ENCODE measurements at places on chromosomes 2 and 18.

DNA sequence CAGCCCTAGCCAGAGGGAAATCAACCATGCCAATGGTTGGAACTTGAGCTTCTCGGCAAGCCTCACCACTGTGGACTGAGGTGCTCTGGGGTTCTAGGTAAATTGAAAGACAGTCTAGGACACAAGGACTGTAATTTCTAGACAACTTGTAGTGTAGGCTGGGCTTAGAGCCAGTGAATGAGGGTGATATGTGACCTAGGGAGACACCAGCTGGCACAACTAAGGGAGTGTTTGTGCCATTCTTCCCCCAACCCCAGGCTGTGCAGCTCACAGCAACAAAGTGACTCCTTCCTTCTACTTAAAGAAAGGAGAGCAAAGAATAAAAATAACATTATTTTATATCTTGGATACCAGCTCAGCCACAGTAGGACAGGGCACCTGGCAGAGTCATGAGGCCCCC is 1690.7 kb upstream of the TMEFF2 start:
- no peak for DNase-seq

DNA sequence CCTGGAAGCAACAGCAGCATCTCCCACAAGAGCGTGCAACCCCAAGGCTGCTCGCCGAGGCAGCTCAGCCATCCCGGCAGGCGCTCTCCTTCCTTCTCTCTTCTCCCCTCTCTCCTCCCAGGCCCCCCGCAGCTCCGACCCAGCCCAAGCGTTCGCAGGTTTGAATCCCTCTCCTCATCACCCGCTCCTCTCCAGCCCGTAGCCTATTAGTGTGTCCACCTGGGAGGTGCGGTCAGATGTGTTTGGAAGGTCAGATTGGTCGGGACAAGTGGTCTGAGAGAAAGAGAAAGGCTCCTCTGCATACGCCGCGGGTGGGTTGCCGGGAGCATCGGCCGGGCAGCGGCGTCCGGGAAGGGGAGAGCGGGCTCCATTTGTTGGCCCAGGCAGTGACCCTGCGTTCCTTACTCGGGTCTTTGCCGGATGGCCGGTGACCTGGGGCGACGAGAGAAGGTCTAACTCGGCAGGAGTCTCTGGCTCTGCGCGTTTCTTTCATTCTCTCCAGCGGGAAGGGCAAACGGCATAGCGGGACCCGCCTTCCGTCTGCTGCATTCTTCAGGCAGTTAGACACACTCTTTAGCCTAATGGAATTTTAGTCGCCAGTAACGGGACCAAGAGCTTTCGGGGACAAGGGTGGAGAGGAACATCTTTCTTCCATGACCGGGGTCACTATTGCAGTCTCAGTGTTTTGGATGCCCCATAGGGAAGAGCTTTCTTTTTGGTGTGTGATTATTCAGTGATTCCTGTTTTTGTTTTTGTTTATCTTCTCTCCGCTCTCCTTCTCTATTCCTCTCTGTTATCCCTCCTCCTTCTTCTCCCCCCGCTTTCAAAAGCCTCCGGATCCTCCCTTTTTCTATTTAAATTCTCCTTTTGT is 1.1 kb upstream of the TMEFF2 start:
- DNase-seq, result peak; percentile 65

GRCh38 chr2:9593925-9594324 is 36.9 kb downstream of the YWHAQ start:
- DNase-seq, result no peak

DNA sequence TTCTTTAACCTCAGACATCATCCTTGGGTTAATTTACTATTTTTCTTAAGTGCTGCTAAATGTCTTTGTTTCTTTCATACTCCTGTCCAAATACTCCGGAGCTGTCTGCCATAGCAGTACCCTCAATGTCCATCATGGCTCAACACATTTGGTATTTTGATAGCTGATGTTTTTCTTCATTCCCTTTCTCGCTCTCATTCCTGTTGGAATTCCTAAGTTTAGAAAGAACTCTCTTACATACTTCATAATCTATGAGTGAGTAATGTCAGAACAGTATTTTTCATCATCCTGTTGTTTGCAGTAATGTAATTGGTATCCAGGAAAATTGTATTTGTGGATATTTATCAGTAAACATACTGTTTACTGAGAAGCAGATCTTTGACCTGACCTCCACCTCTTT is 282.9 kb downstream of the PTGR3 start:
- no peak for DNase-seq

GRCh38 chr2:159612255-159612901 is 4.0 kb downstream of the BAZ2B start:
- DNase-seq, result peak; percentile 84

DNA sequence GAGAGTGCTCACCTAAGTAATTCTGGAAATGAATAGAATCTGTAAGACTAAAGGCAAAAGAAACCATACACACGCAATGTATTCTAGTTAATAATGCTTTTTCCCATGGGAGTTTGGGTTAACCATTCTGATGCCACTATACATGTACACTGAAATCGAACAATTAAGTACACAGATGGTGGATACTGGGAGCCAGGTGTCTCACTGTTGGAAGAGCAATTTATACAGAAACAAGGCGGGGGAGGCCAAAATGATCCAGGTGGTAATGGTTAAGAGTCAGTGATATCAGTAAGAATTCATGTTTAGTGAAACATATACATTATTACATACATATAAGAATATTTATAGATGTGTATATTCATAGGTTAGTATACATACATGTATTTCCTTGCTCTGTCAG is 67.2 kb downstream of the TMEM131 start:
- no peak for DNase-seq

GRCh38 chr2:167595839-167596471 is 651.4 kb downstream of the STK39 start:
- DNase-seq, result no peak

- no peak for DNase-seq
Observed at GRCh38 chr2:134256956-134257355, 3.1 kb downstream of the MGAT5 start.

GRCh38 chr18:22172120-22172582 is 2.8 kb downstream of the GATA6 start:
- no peak for DNase-seq

- DNase-seq, result no peak
Observed at GRCh38 chr2:119049968-119050704, 108.1 kb downstream of the MARCO start.

- DNase-seq, result no peak
Observed at GRCh38 chr2:69149631-69150215, 136.7 kb downstream of the ANTXR1 start.

- DNase-seq, result no peak
Observed at GRCh38 chr18:48662011-48662661, 123.3 kb downstream of the CTIF start.

- no peak for DNase-seq
Observed at GRCh38 chr2:201136889-201137321, 20.9 kb downstream of the CFLAR start.

- DNase-seq, result no peak
Observed at GRCh38 chr2:27891673-27892105, 1.2 kb downstream of the BABAM2 start.

DNA sequence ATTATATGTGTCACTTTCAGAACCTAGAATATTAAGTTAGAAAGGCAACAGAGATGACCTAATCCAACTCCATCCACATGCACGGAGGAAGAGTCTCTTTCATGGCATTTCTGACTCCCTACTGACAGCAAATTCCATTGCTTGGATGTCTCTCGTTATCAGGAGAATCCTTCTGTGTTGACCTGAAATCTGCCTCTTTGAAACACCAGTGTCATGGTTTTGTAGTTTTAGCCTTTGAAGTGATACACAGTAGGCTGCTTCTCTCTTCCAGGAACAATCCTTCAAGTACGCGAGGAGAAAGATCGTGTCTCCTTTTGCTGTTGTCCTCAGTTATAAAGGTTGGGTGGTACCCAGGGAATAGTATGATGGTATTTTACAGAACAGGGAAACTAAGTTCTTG is 201.9 kb upstream of the RASGRP3 start:
- DNase-seq, result no peak

DNA sequence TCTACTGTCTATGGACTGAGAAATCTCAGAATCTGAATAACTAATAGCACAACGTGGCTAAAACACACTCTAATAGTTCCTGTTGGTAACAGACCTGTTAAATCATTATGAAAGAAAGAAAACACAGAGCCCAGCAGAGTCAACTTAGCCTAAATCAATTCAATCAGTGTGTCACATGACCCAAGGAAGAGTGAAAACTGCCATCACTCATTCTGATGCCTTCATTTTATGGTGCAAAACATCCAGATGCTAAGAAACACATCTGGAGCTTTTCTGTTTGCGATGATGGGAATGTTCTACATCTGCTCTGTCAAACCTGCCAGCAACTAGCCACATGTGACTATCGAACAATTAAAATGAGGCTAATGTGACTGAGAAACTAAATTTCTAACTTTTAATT is 295.7 kb upstream of the TRIB2 start:
- no peak for DNase-seq

DNA sequence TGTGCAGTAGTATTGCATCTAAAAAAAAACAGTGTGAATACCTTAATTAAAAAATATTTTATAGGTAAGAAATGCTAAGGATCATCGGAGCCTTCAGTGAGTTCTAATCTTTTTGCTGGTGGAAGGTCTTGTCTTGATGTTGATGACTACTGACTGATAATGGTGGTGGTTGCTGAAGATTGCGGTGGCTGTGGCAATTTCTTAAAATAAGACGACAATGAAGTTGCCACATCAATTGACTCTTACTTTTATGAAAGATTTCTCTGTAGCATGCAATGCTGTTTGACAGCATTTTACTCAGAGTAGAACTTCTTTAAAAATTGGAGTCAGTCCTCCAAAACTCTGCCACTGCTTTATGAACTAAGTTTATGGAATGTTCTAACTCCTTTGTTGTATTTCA is 36.2 kb downstream of the GLS start:
- no peak for DNase-seq

GRCh38 chr2:3293221-3293620 is 84.4 kb downstream of the EIPR1 start:
- DNase-seq, result no peak

DNA sequence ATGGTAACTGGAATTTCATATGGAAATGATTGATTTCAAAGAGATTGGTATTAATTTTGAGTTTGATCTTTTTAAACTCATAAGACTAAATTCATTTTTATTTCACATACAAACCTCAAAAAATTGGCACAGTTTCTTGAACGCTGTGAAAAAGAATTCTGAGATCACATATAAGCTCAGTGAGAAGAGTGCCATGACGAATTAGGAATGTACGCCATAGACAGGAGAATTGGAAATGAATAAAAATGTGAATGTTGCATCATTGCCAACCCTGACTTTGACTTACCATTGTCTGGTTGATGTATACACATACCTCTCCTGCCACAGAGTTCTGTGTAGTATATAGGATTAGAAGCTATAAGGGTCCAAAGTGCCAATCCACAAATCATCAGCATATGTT is 290.4 kb upstream of the ZC3H15 start:
- no peak for DNase-seq

DNA sequence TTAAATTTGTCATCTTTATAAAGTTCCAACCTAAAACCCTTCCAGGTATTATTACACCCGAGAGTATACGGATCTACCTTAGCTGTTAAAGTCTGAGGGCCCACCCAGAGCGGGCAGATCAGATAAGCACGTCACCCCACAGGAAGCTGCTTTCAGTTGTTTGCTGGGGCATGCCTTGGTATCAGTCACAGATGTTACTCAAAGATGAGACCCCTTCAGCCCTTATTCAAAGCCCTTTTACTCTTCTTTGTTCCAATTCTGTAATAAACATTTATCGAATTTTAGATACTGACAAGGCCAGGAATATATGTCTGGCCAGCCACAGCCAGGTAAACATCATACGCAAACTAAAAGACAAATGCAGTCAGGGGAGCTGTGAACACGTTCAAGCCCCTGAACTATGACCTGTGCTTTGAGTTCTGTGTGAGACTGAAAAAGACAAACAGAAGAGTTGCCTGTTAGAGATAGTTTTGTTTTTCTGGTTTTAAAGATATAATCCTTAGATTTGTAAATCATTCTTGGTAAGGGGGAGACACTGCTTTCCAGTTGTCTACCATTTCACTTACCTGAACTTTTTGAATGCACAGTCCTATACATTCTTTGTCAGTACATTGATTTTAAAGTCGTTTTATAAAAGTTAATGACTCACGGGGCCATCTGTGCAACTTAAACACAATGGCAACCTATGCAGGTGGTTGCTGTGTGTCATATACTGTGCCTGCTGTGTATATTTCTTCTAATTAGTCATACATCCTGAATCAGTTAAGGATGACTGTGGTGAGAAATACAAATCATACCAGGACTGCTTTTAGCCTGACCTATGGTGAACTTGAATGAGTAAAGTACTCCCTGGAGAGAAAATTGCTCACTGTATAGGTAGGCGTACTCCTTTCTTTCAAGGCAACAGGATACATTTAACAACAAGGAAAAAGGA is 100.5 kb upstream of the ITPRID2 start:
- no peak for DNase-seq

DNA sequence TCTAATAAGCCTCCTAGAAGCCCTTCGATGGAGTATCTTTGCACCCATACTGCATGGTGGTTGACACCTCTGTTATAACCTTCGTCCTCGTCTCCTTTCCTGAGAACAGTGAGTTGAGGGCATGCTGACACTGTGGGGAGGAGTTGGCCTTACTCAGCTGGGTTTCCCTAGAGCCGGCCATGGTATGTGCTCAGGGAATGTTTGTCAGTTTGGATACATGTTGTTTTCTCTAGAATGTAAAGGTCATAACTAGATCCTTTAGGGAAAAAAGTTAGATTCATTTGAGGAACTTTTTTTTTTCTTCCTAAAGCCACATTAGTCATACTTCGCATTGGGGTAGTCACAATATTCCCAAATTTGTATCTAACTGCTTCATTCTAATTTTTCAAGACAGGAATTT is 106.0 kb upstream of the FOSL2 start:
- DNase-seq, result no peak

- peak; percentile 14 for DNase-seq
Observed at GRCh38 chr2:46461709-46462171, 17.6 kb upstream of the TMEM247 start.

DNA sequence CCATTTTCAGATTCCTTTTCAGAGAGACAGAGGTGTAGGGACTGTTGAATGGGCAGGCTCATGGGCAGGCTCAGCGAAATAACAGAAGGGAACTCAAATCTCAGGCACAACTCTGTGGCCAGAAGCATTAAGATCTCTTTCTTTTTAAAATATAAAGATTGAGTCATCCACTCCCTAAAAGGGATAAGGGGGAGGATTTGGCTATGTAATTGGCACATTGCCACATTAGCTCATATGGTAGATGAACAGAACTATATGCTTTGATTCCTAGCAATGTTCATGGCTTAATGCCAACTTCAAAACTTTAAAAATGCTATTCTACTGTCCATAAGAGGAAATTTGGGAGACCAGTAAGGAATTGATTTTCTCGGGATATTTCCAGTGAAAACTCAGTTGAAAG is 53.8 kb upstream of the SLC5A7 start:
- DNase-seq, result no peak

- no peak for DNase-seq
Observed at GRCh38 chr2:200751786-200752185, 59.9 kb upstream of the BZW1 start.

DNA sequence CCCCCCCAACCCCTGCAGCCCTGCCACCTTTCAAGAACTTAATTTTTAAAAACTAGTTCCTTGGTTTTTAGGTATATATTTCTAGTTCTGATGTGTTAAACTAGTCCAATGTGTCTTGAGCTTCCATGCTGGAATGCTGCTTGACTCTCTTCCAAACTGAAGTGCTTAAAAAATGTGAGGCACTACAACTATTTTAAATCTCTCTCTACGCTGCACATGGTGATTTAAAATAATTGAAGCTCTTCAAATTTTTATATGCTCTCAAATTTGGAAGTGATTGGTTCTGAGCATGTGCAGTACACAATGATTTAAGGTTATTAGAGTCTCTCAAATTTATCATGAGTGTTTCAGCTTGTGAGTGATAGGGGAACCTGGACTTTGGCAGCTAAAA is 192.6 kb upstream of the ZEB2 start:
- DNase-seq, result no peak

- DNase-seq, result no peak
Observed at GRCh38 chr2:208359632-208359986, 47.0 kb upstream of the PTH2R start.
